SHP77 (cell line): ENCODE measurements at places on chromosomes 7 and 10.

DNA sequence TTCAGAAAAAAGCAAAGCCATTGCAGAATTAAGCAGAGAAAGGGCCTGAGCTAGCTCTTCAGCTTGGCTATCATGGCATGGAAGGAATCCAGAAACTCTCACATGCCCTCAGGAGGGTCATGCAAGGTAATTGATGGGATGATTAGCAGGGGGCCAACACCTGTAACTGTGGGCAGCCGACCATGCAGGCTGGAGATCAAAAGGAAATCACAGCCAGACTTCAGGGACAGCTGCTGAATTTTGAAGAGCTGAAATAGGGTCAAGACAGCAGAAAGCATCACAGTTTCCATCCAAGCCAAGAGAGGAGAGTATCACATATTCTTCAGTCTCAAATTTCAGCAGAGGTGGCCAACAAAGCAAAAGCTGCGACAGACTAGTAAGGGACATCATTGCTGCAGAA is 239.6 kb upstream of the STEAP1 start:
- DNase-seq: no peak

DNA sequence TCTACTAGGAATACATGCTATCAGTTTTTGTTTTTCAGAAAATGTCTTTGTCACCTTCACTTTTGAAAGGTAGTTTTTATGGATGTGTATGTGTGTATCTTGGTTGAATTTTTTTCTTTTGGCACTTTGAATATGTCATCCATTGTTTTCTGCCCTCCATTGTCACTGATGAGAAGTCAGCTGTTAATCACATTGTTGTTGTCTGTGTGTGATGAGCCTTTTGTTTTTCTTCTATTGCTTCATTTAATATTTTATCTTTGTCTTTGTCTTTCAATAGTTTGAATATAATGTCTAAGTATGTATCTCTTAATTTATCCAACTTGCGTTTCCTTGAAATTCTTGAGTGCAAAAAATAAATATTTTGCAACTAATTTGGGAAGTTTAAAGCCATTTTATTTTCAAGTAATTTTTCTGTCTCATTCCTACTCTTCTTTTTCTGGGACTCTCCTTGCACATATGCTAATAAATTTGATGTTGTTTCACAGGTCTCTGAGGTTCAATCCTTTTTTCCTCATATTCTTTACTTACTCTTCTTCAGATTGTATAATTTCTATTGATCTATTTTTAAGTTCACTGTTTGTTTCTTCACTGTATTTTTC is 546.9 kb upstream of the GHITM start:
- DNase-seq: no peak

- DNase-seq: no peak
Observed at GRCh38 chr10:110510086-110510485, 12.4 kb downstream of the DUSP5 start.

DNA sequence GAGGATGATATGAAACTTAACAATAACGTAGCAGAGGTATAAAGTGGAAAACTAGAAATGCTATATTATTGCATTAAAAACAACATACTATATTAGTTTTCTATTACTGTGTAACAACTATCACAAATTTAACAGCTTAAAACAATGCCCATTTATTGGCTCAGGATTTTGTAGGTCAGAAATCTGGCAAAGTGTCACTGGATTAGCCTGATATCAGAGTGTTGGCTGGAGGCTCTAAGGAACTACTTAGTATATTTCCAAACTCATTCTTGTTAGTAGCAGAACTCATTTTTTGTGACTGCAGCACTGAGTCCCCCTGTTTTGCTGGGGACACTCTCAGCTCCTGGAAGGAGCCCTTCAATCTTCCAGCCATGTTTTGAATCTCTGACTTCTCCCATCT is 306.8 kb downstream of the ETV1 start:
- no peak for DNase-seq

- DNase-seq: no peak
Observed at GRCh38 chr10:6327961-6328698, 125.4 kb downstream of the PFKFB3 start.

- no peak for DNase-seq
Observed at GRCh38 chr7:37118004-37118403, 330.7 kb downstream of the ELMO1 start.

GRCh38 chr10:92567952-92568600 is 5.8 kb downstream of the IDE start:
- DNase-seq: no peak

- DNase-seq: no peak
Observed at GRCh38 chr10:88245974-88246511, 337.1 kb downstream of the RNLS start.

DNA sequence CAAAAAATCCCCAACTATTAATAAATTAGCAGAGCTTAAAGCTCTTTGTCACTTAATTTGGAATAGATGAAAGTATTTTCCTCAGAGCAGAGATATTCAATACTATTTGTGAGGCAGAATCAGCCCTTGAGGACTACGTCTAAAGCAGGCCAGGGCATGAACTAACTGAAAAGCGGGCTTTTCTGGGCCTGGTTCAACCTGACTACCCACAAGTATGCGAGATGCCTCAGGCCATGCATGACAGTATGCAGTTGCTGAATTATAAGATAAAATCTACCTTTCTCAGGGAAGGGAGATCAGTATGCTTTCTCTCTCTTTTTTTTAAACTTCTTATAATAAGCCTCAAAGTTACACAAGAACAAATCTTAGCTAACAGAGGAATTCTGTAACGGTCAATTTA is 20.1 kb downstream of the TMEM168 start:
- no peak for DNase-seq

DNA sequence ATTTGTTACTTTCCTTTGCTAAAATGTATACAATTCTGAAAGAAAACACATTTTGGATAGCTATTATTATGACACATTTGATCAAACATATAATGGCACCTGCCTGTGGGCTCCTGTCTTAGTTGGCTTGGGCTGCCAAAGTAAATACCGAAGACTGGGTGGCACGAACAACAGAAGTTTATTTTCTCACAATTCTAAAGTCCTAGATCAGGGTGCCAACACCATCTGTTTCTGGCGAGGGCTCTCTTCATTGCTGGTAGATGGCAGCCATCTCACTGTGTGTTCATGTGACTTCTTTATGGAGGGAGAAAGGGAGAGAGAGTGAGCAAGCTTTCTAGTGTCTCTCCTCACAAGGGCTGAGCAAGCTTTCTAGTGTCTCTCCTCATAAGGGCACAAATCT is 195.8 kb upstream of the FAM3C start:
- DNase-seq: no peak

DNA sequence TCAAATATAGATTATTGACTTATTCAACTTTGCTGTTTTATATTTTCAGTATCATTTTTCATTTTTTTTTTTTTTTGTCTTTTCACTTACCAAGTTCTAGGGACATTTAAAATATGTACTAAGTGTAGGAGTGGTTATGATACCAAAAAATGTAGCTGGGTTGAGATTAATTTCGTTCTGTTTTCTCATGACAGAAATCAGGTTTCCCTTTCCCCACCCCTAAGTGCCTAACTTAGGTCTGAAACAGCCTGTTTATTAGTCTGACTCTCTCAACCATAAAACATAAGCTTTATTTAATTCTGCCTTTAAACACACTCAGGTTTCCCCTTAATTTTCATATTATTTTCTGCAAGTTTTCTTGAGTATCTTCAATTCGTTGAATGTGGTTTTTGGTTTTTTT is 22.1 kb downstream of the TMEM106B start:
- DNase-seq: no peak

- DNase-seq: no peak
Observed at GRCh38 chr7:139772873-139773272, 4.9 kb downstream of the HIPK2 start.

- no peak for DNase-seq
Observed at GRCh38 chr10:110443239-110444003, 54.3 kb upstream of the DUSP5 start.

DNA sequence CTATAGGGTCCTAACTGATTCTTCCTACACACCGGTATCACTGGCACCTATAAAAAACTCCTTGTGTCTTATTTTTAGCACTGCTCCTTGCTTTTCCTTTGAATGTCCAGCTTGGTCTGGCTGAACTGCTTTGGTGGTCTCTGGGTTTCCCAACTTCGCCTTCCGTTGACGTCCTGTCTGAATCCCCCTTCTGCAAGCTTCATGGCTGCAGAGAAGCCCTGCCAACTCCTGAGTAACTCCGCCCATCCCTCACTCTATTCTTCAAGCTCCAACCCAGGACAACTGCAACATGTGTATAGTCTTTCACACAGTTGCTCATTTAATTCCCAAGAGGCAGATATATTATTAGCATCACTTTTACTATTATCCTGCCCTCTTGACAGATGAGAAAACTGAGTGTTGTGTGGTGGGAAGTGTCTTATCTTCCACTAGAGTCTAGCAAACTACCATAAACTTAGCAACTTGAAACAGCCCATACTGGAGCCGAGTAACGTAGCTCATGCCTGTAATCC is 40.9 kb downstream of the MTURN start:
- no peak for DNase-seq

DNA sequence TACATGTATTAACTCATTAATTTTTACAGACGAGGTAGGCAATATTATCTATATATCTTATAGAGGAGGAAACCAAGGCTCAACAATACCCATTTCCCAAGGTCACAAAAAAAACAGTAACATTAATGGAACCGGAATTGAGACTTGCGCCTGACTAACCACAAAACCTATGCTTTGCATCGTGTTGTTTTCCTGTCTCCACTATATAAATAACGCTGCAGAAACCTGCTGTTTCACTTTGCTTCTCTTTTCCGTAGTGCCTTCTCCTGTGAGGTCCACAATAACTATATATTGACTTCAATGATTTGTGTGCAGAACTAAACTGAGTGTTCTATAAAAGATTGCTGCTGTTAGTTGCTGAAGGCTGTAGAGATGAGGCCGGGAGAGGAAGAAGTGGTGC is 97.7 kb upstream of the RPA3 start:
- no peak for DNase-seq

DNA sequence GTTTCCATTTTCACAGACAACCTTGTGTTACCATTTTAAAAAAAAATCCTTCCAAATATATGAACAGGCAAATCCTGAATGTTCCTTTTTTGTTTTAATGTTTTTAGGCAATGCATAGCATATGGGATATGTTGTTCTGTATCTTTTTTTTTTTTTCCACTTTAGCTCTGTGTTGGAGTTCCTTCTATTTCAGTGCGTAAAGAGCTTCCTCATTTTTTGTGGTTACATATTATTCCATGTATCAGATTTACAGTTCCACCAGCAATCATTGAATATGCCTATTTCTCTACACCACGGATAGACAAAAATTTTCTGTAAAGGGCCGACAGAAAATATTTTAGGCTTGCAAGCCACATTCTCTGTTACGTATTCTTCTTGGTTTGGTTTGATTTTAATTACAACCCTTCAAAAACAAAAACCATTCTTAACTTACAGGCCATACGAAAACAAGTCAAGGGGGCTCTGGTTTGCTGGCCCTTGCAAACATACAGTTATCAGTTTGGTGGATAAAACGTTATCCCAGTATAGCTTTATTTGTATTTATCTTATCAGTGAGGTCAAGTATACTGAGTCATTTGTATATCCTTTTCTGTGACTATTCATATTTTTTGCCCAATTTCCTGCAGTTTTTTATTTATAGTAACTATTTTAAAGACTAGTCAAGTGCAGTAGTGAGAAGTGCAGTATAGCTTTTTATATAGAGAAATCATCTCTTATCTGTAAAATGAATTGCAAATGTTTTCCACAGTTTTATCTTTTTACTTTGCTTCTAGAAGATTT is 55.7 kb downstream of the RALA start:
- DNase-seq: no peak

- DNase-seq: no peak
Observed at GRCh38 chr10:113044016-113044755, 94.1 kb downstream of the TCF7L2 start.

- DNase-seq: no peak
Observed at GRCh38 chr7:71615017-71615416, 483.1 kb downstream of the GALNT17 start.

GRCh38 chr7:93651603-93652159 is 77.2 kb upstream of the CALCR start:
- no peak for DNase-seq

GRCh38 chr10:68781613-68782574 is 45.4 kb upstream of the STOX1 start:
- no peak for DNase-seq

- no peak for DNase-seq
Observed at GRCh38 chr7:150313367-150313809, 9.8 kb upstream of the LRRC61 start.

DNA sequence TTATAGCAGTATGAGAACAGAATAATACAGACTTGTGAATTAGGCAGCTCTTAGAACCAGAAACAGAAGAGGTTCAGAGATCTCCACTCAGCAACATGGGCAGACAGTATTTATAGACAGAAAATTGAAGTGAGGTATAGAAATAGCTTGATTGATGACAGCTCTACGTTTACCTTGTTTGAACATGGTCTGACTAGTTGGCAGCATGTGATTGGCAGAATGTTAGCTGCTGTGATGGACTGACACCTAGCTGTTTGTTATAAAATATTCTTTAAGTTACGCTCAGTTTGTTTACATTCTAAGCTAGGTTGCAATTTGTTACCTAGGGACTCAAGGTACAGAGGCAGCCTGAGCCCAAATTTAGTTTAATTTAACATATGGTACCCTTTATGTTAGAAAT is 73.7 kb upstream of the TMEM229A start:
- no peak for DNase-seq

GRCh38 chr10:118870467-118871243 is 115.9 kb upstream of the CACUL1 start:
- DNase-seq: no peak

- no peak for DNase-seq
Observed at GRCh38 chr10:98128802-98129201, 5.7 kb upstream of the R3HCC1L start.

GRCh38 chr7:70630440-70630817 is 501.5 kb upstream of the GALNT17 start:
- DNase-seq: no peak
